ENCODE measurements at places on chromosomes 16 and 17.

DNA sequence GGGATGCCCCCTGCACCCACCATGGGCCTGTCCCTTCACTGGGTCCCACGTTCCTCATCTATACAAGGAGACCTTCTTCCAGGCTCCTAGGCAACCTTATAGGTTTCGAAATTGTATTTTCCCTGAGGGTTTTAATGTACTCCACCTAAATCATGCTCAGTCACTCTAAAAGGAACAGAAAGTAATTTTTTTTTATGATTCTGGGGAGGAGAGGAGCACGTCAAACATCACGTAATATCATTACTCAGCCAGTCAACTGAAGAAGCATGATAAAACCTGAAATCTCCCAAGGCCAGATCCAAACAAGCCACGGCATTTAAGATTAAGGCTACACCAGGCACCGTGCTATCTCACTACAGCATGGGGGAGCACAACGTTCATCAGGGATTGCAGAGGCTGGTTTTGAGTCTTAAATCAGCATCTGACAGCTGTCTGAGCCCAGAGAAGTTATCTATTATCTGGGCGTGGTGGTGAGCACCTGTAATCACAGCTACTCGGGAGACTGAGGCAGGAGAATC lies 3.9 kb upstream of the TMEM114 start:
- DNase-seq: peak; percentile 96

DNA sequence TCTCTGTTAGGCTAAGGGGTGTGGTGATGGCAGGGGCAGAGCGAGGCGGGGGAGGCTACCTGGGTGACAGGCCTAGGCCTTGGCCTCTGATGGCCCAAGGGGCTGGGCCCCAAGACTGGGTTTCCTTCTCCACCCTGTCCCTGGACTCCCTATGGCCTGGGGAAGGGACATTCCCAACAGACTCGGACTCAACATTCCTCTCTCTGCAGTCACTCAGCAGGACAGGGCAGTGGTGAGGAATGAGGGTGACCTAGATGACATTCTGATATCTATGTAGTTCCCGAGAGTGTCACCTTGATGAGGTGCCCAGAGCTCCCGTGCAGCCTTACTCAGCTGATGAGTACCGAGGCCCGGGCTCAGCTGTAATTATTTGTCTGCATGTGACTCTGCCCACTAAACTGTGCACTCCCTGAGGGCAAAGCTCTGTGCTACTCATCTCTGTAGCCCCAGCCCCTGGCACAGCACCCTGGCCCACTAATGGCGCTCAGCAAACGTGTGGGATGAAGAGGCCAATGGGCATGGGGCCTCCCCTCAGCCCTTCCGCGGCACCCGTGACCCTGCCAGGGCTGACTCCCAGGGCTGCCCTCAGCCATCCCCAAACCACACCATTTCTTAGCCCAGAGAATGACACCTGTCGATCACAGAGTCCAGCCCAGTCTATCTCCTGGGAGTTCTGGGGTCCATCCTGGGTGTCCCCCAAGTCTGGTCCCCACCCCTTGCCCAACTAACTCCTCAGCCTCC lies 2.2 kb downstream of the PLCD3 start:
- DNase-seq: no peak

- DNase-seq: no peak
Measured at GRCh38 chr17:30997842-30998241, 27.0 kb downstream of the RNF135 start.

DNA sequence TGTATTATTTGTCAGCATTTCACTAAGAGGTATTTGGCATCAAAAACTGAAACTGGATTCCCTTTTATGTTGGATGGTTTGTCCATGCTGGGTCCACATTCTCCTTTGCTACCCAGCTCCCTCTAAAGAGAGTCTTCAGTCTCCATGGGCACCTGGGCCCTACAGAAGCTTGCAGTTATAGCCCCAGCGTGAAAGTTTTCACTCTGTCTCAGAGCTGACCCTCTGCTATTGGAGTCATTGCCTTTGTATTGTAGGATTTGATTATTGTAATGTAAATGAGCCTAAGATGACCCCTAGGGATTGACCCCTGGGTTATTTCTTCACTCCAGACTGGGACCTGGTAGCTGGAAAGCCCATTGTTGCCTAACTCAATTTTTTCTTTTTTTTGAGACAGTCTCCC lies 1026.5 kb upstream of the EEF2KMT start:
- no peak for DNase-seq

DNA sequence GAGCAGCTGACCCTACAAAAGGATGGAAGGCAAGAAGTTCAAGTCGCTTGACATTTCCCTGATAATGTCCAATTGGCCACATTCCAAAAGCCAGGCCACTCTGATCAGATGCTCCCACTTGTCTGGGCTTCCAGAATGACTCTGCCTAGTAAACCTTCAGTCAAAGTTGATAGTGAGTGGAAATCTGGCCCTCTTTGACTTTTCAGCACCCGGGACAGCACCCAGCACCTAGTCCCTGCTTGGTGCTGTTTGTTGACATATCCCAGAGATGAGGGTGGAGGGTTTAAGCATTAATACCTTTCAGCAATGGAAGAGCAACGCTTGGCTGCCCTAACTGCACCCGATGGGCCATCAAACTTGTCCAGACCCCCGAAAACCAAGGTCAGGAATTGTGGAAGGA lies 131.3 kb downstream of the AIPL1 start:
- DNase-seq: peak; percentile 44

- peak; percentile 51 for DNase-seq
Measured at GRCh38 chr17:13784434-13785095, 182.8 kb upstream of the HS3ST3A1 start.

DNA sequence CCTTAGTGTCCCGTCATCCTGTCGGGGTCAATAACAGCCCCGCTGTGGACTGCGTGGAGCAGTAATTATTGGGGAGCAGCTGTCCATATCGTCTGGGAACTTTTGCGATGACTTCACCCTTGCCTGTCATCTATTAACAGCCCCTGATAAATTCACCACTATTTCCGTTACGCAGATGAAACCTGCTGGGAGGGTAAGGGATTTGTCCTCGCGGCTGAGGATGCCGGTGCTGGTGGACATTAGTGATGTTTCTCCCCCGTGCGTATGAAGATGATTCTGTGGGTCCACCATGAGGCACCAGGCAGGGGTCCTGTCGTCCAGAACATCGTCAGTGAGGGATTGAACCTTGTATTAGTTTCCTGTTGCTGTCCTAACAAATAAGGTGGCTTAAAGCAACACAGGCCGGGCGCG lies 1.0 kb downstream of the FLYWCH2 start:
- DNase-seq: no peak

DNA sequence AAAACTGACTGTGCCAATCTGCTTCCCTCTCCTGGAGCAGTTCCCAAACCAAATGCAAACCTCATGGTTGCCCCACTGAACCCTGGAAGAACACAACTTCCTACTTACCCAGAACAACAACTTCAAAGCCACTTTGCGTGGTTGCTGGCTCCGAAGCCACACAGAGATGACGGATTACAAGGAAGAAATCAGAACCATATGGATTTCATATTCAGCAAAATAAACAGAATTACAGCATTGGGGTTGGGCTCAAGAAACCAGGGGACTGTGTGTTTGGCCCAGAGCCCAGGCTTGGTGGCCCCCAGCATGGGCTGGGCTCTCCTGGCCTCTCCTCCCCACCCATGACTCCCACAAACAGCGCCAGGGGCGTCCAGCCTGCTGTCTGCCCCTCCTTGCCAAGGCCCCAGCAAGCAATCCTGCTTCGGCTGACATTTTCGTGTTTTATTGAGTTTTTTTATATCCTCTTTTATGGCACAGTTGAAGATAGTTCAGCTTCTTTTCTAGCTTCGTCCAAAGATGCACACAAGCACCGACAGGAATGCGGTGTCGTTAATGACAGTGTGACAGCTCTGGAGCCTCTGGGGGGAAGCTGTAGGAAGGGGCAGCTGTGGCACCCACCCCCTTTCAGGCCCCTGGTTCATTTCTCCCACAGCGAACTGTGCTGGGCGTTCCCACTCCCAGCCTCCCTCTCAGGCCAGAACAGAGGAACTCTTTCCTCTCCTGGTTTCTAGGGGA lies 137.1 kb downstream of the GAS7 start:
- no peak for DNase-seq

DNA sequence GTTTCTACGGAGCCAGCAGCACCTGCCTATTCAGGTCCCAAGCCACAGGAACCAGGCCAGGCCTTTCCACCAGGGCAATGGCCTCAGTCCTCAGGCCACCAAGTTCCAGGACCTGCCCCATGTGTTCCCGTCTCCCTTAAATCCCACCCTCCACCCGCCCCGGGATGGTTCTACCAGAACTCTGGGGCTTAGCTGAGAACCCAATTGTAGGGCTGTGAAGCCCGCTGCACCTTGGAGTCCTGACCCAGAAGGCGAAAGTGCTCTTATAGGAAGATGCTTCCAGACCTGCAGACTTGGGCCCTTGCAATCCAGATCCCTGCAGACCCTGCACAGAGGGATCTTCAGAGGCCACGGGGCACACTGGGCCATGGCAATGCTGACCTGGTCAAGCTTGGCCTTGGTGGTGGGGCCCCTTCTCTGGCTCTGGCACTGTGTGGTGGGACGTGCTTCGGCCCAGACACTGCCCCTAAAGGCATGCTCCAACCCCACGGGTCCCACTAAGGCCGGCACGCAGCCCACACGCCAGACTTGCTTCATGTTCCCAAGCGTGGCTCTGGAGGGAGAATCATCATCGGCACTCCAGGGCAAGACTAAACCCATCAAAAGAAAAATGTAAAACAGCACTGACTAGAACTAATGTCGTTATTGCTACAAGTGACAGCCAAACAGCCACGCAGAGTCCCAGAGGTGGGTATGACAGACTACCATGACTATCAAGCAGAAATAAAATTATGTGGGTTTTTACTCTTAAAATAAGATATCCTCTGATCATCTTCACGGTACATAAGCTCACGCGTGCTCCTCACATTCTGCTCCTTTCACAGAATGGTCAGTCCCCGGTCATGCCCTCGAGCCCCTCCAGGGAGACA lies 41.3 kb upstream of the ATP2A3 start:
- DNase-seq: no peak

GRCh38 chr17:45640141-45640850 lies 143.8 kb upstream of the CRHR1 start:
- DNase-seq: no peak

DNA sequence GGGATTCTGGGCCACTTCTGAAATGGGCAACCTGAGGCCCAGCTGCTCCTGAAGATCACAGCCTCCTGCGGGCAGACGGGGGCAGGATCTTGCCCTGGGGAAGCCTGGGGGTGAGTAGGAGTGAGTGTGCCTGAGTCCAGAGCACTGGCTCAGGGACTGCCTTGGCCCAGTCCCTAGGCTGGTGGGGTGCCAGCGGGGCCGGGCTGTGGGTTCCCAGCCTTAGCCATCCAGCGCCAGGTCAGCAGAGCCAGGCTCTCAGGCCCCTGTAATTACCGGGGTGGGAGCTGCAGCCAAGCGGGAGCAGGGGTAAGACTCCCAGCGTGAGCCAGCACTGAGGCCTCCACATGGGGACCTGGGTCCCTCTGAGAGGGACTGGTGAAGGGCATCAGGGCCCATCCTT lies 8.2 kb downstream of the SPNS2 start:
- no peak for DNase-seq

- DNase-seq: no peak
Measured at GRCh38 chr16:86428729-86429517, 81.4 kb upstream of the FOXF1 start.

DNA sequence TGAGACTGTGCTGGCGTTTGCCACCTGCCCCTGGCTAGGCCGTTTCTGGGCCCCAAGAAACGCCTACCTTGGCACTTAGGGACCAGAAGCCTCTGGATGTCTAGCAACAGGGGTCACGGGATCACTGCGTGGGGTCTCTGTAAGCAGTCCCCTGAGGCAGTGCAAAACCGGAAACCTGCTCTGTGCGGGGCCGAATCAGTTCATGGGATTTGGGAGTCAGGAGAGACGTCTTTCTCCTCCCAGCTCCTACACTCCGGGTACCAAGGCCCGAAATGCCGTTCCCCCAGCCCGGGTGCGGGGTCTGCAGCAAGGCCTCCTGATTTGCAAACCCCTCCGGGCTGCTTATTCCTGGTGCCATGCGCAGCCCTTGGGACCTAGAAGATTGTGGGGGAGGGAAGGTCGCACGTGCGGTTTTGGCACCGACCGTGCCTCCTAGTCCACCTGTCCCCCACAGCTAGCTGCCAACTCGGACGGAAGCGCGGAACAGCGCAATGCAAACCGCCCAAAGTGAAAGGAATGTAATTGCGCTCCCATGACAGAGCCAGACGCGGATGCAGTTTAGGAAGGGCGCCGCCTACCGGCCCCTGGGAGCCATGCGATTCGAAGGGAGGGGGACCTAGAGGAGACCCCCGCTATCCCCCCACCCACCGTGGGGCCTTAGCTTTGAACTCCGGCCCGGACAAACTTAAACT lies 6.5 kb downstream of the IRX5 start:
- no peak for DNase-seq

GRCh38 chr16:72427051-72427782 lies 255.3 kb upstream of the PMFBP1 start:
- no peak for DNase-seq

- DNase-seq: peak; percentile 81
Measured at GRCh38 chr17:27457731-27458523, 1.7 kb downstream of the KSR1 start.

GRCh38 chr17:74646231-74646630 lies 22.7 kb upstream of the CD300E start:
- DNase-seq: peak; percentile 28

GRCh38 chr17:68613739-68614298 lies 12.7 kb upstream of the FAM20A start:
- peak; percentile 84 for DNase-seq

DNA sequence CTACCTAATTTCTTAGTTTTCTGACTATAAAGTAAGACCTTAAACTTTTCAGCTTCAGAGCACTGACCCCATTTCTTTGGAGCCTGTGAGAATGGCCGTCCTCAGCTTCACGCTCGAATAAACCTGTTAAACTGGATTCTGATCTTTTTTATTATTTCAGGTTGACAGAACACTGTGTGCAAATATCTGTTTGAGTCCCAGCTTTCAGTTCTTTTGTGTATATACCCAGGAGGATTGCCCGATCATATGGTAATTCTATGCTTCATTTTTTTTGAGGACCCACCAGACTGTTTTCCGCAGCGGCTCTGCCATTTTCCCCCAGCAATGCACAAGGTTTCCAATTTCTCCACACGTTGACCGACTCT lies 19.8 kb upstream of the KCNH6 start:
- no peak for DNase-seq

DNA sequence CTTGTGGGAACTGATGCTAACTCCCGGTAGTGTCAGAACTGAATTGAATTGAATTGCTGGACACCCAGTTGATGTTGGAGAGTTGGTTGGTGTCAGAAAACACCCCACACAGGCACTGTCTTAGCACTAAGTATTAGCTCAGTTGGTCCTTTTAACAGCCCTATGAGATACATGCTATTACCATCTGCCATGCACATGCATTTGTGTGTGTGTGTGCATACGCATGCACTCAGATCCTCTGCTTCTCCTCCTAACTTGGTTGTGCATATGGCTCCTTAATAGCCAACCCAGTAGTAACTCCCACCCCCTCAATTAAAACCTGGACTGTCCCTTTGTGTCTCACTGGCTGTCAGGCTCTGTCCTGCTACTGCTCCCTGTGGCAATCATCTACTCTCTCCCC lies 32.3 kb upstream of the DYNLL2 start:
- no peak for DNase-seq

GRCh38 chr17:68238871-68239253 lies 9.0 kb upstream of the AMZ2 start:
- no peak for DNase-seq
